Cortex of kidney (tissue), 1 donor: ENCODE measurements at places on chromosomes 1 and 21.

DNA sequence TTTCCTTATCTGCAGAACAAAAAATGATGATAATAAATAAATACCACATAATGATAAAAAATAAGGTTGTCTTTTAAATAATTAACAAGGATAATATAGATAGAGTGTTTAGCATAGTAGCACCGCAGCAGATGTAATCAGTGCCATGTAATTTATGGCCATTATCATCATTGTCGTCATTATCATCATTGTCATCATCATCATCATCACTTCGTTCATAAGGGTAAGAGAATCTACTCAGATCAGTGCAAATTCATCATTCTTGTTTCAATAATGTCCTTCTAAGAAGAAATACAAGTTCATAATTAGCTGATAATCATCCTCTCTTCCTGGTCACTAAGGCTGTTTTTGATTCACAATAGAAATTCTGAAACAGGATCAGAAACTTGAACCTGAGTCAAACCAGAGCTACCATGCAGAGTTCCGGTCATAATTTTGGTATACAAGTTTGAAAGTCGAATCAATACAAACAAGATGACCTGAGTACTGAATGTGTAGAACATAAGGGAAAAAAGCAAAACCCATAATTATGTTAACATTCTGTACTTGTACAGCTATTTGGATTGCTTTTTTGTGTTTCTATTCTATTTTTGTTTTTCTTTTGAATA lies 172.0 kb downstream of the LRRC40 start:
- DNase-seq = no peak

DNA sequence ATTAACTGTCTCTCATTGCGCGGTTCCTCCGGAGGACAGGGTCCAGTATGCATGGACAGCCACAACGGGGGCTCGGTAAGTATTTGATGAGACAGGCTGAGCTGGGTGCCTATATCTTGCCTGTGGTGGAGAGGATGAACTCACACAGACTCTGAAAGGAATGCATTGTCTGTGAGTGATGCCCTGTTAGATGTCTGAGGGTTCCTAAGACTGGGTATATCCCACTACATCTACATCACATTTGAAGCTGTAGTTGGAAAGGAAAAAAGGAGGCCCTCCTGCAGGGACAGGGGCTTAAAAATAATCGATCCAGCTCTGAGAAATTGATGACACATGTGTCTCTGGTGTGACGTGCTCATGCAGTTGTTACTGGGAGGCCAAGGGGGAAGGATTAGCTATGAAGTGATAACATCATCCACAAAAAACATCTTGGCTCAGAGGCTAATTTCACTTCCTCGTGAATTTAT lies 1.9 kb downstream of the ADARB1 start:
- DNase-seq = no peak

DNA sequence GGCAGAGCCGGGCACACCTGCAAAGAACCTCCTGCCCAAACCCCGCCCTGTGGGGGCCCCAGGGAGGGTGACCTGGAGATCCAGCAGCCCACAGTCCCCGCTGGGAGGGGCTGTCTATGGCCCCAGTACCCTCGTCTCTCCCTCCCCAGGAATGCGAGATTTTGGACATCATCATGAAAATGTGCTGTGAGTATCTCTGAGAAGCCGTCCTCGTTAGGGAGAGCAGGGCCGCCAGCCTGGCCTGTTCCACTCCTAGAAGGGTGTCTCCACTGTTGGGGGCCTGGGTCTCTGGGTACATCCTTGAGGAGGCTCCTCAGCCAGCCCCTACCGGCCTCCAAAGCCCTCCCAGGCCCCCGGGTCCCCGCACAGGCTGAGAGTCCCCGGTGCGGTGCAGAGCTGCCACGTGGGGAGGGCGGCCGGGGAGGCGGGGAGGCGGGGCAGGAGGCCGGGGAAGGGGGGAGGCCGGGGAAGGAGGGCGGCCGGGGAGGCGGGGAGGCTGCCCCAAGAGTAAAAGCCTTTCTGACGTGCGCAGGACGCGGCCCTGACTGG lies 18.7 kb downstream of the COL6A1 start:
- DNase-seq = no peak

GRCh38 chr1:179888071-179888470 lies 6.0 kb downstream of the TOR1AIP1 start:
- DNase-seq = no peak

GRCh38 chr1:151246786-151247185 lies 7.7 kb upstream of the PSMD4 start:
- no peak for DNase-seq

DNA sequence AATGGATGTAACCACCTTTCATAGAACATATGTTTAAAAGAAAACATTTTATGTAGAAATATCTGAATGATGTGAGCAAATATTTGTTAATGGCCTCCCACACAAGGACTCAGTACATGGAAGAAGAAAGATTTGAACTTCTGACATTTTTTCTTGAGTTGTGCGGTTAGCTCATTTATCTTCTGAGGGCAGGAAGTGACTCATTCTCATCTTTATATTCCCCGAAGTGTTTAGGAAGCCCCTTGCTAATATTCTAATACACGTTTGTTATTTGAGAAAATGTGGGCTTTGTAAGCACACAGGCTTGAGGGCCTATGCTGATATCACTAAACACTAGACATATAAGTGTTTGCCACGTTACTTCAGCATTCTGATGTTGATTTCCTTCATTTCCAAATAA lies 392.5 kb upstream of the PTBP2 start:
- no peak for DNase-seq

GRCh38 chr1:204863024-204863423 lies 7.6 kb upstream of the NFASC start:
- no peak for DNase-seq

GRCh38 chr1:106899644-106900043 lies 156.8 kb upstream of the PRMT6 start:
- DNase-seq = no peak
